NCI-H1436 treated with DMSO at 0.1 percent for 48 hours (cell line): ENCODE measurements at places on chromosomes 16 and 17.

DNA sequence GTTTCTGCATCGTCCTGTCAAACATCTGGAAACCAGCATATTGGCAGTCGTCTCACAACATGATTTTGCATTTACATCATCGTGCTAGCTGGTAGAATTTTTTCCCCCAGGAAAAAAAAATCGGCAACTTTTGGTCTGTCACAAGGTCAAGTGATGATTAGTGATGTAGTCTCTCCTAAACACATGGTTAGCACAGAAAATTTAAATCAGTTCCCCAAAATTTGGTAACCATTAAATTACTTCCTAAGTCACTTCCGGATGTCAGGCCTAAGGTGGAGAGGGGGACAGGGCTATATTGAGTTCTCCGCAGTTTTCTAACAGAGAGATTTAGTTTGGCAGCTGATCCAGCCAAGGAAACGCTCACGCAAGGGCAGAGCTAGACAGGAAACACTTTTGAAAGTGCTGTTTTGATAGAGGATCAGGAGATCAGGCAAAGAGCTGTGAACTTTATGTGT is 271.0 kb upstream of the TBX2 start:
- DNase-seq, result no peak

DNA sequence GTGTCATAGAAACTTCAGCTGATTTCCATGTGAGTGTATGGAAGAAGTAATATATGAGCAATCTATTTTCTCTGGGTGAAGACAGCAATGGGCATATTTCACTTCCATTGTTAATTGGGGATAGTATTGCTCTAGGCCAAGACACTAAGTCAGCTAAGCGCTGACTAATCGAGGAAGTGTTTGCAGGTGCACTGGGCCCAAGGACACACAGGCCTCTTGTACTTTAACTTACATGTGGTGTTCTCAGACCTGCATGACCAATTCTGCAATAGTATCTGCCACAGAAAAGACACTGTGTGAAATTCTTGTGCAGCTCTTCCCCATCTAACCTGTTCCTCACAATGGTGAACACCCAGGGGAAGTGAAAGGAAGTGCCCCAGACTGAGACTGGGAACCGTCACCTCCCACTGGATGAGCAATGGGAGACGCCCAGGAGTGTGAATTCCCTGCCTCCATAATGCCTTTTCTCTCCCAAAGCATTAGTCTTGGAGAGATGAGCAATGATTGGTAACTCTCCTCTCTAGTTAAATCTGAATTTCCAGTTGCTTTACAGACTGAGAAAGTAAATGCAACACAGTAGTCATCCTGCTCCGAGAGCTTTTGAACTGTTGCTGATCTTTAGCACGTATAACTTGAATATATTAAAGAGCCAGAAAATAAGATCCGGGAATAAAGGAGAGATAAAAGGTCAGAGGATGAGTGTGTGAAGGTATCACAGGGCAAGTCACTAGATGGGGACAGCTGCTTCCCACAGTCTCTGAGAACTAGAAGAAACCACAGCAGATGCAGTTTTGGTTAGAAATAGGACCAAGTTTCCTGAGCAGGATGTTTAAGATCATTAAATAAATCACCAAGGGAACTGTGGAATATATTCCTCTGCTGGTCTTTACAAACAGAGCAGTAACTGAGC is 82.6 kb downstream of the CDK5R1 start:
- DNase-seq, result no peak

GRCh38 chr16:77359065-77359502 is 75.8 kb downstream of the ADAMTS18 start:
- no peak for DNase-seq

GRCh38 chr16:14105760-14106375 is 34.7 kb downstream of the MRTFB start:
- DNase-seq, result no peak

- no peak for DNase-seq
These were observed 18.4 kb downstream of the ABCA9 start for GRCh38 chr17:69042308-69042707.

GRCh38 chr17:58310511-58311428 is 17.8 kb downstream of the TSPOAP1 start:
- DNase-seq, result no peak

GRCh38 chr16:50311134-50311528 is 44.8 kb downstream of the ADCY7 start:
- DNase-seq, result no peak

DNA sequence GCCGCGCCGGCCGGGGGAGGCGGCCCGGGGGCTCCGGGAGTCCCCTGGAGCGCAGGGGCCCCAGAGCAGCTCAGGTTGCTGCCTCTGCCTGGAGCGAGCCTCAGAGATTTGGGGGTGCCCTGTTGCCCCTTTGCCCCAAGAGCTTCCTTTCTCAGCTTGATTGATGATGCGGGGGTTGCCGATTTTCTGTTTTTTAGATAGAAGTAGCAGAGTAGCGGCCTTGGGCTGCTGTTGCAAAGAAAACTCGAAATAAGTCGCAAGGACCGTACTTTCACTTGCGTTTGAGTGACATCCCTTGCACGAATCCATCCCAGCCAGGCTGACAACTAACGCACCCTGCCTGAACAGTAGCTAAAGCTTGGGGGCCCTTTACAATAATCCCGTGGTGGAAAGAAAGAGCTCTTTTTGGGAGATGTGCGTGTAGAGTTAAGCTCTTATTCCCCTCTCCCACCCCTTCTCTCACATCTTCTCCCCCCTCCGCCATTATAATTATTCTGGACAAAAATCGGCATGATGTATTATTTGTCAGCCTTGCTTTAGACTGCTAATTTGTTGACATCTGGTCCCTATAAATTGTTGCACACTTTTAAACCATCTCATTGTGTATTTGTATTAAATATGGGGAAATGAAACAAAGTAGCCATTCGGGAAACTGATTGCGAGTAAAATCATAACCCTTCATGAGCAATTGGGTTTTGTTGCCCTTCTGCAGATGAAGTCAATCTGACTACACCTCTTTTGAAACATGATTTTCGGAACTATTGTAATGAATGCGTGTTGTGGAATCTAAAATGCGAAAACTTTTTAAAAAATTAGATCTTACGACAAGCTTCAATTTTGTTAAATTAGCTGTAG is 873 bp downstream of the USP10 start:
- no peak for DNase-seq

- DNase-seq, result no peak
These were observed 4.7 kb downstream of the RPL13 start for GRCh38 chr16:89565256-89565505.

DNA sequence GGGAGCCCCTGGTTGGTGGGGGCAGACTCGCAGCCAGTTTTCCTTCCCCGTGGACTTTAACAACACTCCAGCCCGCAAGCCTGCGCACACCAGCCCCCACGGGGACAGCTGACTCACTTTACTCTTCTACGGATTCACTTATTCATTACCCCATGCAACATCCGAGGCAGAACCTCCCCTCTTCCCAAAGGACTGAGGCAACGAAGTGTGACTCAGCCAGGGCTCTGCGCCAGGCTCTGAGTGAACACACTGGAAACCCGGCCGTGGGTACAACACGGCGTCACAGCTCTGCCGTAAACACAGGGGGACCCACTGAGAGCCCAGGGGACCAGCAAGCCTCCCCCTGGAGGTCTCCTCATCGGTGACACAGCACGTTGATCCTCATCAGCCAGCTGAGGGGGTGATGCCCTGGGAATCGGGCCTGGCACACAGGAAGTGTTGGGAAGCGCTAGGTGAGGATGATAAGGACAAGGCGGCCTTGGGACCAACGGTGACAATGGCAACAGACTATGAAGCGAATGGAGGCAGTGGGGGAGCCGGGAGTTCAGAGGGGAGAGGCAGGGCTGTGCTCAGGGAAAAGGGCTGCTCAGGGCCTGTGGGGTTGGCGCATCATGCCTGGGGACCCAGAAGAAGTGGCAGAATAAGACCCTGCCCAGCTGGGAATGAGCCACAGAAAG is 14.6 kb downstream of the COTL1 start:
- no peak for DNase-seq
